ENCODE measurements at places on chromosomes 16 and 17.

- peak; percentile 86 for DNase-seq
Measured at GRCh38 chr17:35089586-35090296, 26.2 kb upstream of the RFFL start.

DNA sequence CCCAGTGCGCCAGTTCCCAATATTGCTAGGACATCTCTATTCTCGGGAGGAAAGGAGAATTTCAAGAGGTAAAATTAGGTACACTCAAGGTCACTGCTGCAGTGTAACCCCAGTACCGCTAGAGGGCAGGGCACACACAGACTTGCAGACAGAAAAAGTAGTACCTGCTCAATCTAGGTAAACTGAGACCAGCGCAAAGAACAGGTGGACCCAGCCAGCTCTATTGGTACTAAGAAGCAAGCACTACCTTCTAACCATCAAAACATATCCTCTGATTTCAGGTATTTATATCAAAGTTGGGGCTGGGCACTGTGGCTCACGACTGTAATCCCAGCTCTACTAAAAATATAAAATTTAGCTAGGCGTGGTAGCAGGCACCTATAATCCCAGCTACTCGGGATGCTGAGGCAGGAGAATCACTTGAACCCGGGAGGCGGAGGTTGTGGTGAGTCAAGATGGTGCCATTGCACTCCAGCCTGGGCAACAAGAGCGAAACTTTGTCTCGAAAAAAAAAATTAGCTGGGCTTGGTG is 3.6 kb upstream of the WDR81 start:
- DNase-seq: peak; percentile 20

- no peak for DNase-seq
Measured at GRCh38 chr17:31339906-31340661, 18.7 kb upstream of the EVI2A start.

- no peak for DNase-seq
Measured at GRCh38 chr16:56776562-56776961, 46.6 kb downstream of the NUP93 start.

DNA sequence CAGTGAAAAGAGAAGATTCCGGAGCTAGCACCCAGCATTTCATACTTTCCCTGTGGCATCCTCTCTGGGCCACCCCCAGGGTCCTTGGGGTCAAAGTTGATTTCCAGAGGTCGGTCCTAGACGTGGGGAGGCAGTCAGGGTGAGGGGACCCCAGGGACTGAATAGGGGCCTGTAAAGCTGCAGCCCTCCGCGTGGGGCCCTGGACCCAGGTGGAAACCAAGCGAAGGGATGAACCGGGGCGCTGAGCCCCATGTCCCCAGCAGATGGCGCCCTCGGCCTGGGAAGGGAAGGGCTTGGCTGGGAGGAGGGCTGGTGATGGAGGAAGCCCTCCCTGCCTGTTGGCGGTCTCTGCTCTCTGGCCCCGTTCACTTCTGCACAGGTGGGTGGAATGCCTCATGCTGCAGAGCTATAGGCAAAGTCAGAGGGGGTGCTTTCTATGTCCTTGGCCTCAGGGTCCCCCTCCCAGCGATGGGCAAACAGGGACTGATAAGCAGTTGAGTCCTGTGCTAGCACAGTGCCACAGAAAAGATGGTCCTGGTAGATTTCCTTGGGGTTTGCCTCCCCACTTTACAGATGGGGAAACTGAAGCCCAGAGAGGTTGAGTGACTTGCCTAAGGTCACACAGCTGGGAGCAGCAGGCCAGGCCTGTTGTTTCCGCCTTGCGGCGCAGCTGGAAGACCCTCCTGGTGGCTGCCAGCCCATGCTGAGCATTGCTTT is 163.4 kb upstream of the CIBAR2 start:
- DNase-seq: peak; percentile 45

DNA sequence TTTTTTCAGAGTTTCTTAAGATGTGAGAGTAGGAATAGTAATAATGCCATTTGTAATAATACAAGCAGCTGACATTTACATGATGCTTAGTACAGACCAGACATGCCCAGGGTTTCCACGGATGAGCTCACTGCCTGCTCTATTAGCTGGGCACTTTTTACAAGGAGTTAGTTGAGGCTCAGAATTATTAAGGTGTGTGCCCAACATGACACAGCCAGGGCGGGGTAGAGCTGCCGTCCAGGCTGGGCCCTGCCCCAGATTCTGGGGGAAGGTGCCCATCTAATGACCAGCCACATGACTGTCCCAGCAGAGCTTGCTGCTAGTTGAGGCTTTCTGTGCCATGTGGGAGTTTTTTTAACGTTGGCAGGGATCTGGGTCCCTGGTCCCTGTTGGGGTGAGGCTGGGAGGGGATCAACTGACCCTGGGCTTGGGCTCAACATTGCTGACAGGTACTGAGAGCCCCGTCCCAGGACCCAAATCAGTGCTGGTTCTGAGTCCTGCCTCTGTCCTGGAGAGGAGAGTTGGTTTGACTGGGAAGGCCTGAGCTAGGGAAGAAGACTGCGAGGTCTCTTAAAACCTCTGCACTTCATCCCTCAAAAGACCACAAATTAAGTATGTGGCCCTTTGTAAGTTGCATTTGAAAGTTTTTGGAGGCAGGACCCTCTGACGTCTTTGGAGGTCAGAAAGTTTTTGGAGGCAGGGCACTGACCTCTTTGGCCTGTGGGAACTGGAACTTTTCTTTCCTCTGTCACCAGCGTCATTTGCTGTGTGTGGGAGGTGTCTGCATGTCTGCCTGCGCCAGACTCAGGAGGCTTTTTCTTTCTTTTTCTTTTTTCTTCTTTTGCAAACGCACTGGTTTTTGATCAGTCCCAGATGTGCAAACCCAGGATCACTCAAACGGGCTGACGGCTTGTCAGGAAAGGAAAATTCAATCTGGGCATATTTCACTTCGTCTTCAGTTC is 2.2 kb downstream of the CRISPLD2 start:
- no peak for DNase-seq

DNA sequence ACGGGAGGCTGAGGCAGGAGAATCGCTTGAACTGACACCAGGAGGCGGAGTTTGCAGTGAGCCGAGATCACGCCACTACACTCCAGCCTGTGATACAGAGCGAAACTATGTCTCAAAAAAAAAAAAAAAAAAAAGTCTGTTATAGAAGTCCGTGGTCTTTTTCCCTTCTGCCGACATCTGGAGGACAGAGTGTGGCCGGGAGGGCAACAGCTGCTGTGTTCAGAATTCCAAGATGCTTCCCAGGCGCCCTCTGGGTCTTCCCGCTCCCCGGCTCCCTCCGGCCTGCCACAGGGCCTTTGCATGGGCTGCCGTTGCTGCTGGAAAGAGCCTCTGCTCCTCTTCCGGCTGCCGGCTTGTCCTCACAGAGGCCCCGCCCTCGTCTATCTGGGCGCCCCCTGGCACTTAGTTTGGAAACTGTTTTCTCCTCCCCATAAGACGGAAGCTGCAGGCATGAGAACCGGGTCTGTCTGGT is 2.4 kb upstream of the CACNA1H start:
- DNase-seq: no peak

DNA sequence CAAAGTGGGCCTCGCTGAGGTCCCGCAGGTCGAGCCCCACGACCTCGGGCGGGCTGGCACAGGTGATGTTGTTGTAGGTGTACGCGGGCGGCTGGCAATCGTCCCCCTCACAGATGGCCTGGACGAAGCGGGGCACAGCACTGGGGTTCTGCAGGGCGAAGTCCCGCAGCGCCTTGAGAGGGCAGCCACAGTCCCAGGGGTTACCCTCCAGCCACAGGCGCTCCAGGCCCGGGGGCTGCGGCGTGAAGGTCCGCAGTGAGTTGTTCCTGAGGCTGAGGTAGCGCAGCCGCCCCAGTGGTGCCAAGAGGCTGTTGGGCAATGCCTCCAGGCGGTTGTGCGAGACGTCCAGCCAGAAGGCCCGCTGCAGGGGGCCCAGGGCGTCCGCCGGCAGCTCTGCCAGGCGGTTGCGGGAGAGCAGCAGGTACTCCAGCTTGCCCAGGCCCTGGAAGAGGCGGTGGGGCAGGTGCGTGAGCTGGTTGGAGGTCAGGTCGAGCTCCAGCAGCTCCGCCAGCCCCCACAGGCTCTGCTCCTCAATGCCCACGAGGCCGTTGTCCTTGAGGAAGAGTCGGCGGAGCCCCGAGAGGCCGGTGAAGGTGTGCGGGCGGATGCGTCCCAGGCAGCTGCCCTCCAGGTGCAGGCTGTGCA is 2.8 kb downstream of the IGFALS start:
- no peak for DNase-seq

- DNase-seq: no peak
Measured at GRCh38 chr17:53475002-53475401, 347.7 kb upstream of the KIF2B start.

DNA sequence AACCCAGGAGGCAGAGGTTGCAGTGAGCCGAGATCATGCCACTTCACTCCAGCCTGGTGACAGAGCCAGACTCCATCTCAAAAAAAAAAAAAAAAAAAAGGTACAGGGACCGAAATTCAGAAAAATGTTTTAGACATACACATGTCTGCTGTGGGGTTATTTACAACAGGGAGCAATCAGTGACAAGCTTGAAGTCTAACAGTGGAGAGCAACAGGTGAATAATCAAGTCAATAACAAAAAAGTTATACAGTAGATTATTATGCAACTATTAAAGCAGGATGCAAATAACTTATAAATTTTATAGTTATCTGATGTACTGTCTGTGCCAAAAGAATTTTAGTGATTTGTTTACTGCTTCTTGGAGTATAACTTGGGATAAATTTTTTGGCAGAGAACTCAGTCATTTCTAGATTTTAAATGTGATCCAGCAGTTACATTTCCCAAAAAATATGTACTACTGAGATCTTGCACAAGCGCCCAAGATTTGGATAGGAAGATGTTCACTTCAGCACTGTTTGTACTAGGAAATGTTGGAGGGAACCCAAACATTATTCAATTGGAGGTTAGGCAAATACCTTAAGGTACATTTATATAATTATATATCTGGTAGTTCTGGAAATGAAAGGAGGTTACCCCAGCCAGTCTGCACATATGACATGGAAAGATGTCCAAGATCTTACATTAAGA is 34.1 kb downstream of the EEF2K start:
- no peak for DNase-seq

DNA sequence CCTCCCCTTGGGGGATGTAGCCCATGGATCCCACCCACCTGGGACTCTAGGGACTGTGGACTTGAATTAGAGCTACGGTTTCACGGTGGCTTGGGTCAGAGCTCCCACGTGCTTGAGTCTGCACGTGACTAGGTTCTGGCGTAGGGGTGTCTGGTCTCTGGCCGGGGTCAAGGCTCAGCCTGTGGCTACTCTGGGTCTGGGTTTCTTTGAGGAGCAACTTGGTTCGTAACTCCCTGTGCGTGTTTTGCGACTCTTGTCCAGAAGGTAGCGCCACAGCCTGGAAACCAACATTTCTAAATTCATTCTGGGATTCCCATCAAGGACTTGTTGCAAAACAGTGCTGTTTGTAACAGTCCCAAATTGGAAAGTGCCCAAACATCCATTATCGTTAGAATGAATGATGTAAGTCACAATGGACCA is 470 bp upstream of the GGT6 start:
- no peak for DNase-seq

GRCh38 chr16:10616419-10616755 is 36.0 kb upstream of the EMP2 start:
- no peak for DNase-seq

- no peak for DNase-seq
Measured at GRCh38 chr17:602436-602835, 112.2 kb downstream of the VPS53 start.

DNA sequence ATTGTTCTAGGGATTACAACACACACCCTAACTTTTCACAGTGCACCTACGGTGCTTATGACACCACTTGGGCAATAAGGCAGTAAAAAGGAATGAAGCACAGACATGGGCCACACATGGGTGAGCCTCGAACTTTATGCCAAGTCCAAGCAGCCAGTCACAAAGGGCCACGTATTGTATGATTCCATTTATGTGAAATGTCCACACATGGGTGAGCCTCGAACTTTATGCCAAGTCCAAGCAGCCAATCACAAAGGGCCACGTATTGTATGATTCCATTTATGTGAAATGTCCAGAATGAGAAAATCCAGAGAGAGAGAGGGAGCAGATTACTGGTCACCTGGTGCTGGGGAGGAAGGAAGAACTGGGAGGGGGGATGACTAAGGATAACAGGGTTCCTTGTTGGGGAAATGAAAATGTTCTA is 22.2 kb downstream of the RMI2 start:
- DNase-seq: no peak

DNA sequence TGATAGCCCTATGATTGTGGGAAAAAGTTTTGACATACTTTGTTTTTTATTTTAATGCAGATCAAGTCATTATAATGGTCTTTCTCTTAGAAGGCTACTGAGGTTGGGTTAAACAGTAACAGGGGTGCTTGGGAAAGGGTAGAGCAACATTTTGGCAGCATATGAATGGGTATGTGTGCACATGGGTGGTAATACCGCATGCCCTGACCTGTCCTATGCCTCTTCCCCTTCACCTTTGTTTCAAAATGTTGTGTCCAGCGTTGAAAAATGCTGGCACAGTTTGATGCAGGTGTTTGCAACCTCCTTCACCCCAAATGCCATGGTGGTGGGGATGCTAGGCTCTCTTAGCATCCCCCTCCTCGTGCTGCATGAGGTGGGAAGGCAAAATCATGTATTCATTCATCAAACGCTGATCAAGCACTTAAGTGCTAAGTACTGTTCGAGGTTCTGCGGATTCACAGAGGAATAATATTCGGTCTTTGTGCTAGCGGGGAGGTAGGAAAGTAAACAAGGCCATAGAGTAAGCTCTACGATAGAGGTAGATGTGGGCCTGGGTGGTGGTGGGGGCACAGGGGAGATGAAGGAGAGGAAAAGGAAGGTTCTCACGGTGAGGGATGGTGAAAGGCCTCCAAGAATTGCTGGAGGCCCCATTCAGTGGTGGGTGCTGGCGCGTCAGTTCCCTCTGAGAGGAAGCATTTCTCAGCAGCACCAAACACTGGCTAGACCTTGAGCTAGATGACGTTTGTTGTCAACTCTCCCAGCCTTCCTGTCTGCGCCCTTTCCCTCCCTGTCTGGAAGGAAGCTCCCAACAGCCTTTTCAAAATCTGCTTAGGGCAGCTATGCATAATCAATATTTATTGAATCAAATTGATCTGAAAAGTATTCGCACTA is 13.3 kb upstream of the MARCHF10 start:
- no peak for DNase-seq

DNA sequence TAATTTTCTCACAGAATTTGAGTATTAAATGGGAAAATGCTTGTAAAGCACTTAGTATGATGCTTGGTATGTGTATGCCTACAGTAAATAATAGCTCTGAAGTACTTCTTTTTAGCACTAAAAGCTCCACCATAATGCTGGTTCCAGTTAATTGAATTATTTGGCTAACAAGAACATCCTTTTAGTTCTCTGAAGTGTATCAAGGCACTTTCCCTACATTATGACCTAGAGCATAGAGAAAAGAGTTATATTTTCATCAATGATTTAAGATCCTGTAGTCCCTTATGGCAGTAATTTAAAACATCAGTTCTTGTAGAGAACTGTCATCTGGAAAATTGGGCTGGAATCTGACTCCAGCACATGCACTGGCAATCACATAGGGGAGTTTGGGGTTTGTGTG is 21.9 kb upstream of the PHAF1 start:
- no peak for DNase-seq

- no peak for DNase-seq
Measured at GRCh38 chr17:309361-309888, 43.2 kb downstream of the RPH3AL start.

Data from Kasumi-1 (cell line).